ENCODE measurements at places on chromosomes 16 and 17.

DNA sequence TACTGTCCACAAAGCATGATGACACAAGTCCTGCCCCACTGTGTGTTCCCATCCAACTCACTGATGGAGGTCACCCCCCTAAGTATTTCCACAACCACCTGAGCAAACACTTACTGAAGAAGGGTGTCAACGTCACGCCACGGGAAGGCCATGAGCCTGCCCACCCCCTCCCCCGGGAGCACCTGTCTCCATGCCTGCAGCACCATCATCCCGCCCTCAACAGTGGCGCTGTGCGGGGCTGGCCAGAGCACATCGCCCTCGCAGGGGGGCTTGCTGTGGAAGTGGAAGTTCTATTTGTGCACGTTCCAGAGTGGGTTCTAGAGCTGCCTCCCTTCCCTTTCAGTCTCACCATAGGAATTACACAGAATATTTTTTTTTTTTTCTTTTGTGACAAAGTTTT, 4.3 kb upstream of the MBTPS1 start:
- DNase-seq = no peak

- DNase-seq = no peak
These were observed 57.9 kb upstream of the CLEC19A start for GRCh38 chr16:19227643-19228042.

- DNase-seq = no peak
These were observed 10.1 kb downstream of the HIRIP3 start for GRCh38 chr16:29985271-29985811.

DNA sequence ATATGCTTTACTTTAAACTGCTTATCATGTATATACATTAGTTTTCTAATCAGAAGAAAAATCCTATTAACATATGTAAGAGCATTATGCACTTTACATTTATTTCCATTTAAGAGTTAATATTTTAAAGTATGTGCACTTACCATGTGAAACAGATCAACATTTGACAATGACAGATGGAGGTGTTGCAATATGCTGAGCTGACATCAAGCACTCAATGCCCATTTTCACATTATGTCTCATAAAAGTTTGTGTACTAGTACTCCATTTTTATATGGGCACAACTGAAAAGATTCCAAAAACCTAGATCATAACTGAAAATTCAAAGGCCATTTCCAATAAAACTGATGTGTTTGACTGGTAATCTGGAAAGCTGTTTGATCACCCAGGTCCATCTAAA, 420.9 kb upstream of the SOX9 start:
- no peak for DNase-seq

- DNase-seq = peak; percentile 8
These were observed 330.3 kb upstream of the XYLT1 start for GRCh38 chr16:17801068-17801467.
